Suprapubic skin (tissue), 4 donors: ENCODE measurements at places on chromosomes 6 and 20. TPM values are rescaled to one million over a fixed set of nuclear protein-coding genes. Genes with fewer than 3 reads are reported as not detected.

GRCh38 chr6:148064406-148065134 is 278.1 kb upstream of the SASH1 start:
- H3K4me1 ChIP-seq: no peaks in the 10 kb centered on the region
- H3K27ac ChIP-seq: no peak overlapping the region
- DNase-seq: no peak
- H3K36me3 ChIP-seq: no peaks in the 10 kb centered on the region

DNA sequence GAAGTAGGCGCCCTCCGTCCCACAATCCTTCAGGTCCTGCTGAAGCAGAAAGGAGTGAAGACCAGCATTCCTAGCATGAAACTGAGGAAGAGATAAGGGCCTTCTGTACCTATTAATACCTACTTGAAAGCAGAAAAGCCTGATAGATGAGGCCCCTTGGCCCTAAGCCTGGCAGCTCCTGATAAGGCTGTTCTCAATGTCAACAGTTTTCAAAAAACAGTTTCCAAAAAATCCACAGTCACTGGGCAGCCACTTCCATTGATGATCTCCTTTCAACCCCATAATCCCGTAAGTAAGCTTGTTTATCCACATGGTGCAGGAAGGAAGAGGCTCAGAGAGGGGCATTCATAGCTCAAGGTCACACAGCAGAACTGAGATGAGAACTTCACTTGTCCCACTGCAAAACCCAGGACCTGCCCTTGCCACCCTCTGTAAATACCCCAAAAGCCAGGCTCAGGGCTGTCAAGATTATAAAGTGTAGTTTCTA is 2.8 kb upstream of the E2F1 start:
- H3K27ac ChIP-seq: no peak overlapping the region
- H3K4me3 ChIP-seq: no peak overlapping the region
- H3K27me3 ChIP-seq: no peaks in the 10 kb centered on the region
- no peak for DNase-seq

DNA sequence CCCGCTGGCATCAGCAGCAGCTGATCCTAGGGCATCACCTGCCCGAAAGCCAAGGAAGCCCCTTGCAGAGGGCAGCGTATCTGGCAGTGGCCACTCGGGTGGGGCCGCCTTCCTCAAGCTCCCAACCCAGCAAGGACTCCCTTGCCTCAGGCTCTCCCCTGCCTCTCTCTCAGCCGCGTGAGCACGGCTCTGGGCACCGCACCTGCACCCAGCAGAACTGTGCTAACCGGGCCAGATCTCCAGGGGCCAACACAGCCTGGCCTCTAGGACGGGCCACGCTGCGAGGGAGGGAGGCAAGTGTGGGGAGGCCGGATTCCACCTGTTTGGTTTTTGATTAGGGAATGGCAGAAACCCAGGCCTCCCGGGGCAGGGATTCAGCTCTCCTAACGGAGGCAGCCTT is 11.8 kb upstream of the MRGBP start:
- H3K4me1 ChIP-seq: no peaks in the 10 kb centered on the region
- no peak overlapping the region for H3K4me3 ChIP-seq
- H3K36me3 ChIP-seq: no peaks in the 10 kb centered on the region
- H3K27me3 ChIP-seq: peaks cover 31% of the 10 kb centered on the region
- no peak overlapping the region for H3K27ac ChIP-seq

DNA sequence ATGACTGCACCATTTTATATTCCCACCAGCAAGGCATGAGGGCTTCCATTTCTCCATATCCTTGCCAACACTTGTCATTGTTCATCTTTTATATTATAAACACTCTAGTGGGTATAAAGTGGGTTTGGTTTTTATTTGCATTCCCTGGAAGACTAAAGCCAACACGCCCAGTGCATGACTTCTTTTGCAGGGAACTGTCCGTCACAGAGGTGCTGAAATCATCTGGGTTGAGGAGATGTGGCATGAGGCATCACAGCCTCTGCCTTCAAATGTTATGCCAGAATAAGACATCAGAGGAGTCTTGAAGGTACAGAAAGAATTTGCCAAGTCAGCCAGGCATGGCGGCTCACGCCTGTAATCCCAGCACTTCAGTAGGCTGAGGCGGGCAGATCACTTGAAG is 29.9 kb upstream of the FAM210B start:
- no peaks in the 10 kb centered on the region for H3K36me3 ChIP-seq
- no peak overlapping the region for H3K27ac ChIP-seq
- H3K27me3 ChIP-seq: peaks cover 14% of the 10 kb centered on the region
- H3K4me3 ChIP-seq: no peak overlapping the region
- DNase-seq: no peak
- H3K4me1 ChIP-seq: no peaks in the 10 kb centered on the region

The C6orf163 gene
- total RNA-seq: 1.9 TPM

GRCh38 chr6:4192173-4192572 is 56.8 kb upstream of the ECI2 start:
- no peak overlapping the region for H3K4me3 ChIP-seq
- no peaks in the 10 kb centered on the region for H3K36me3 ChIP-seq
- H3K27ac ChIP-seq: no peak overlapping the region
- DNase-seq: no peak
- H3K4me1 ChIP-seq: no peaks in the 10 kb centered on the region

GRCh38 chr6:97110626-97111025 is 172.4 kb downstream of the MMS22L start:
- no peak for DNase-seq
- no peaks in the 10 kb centered on the region for H3K36me3 ChIP-seq
- no peaks in the 10 kb centered on the region for H3K4me1 ChIP-seq

The ZNF512B gene
- total RNA-seq: 26.5 TPM

GRCh38 chr6:128918886-128919285 is 35.9 kb downstream of the LAMA2 start:
- no peaks in the 10 kb centered on the region for H3K4me1 ChIP-seq
- H3K4me3 ChIP-seq: no peak overlapping the region
- DNase-seq: no peak

GRCh38 chr20:8187740-8188139 is 55.7 kb downstream of the PLCB1 start:
- H3K27ac ChIP-seq: no peak overlapping the region
- no peak overlapping the region for H3K4me3 ChIP-seq
- DNase-seq: no peak
- H3K27me3 ChIP-seq: no peaks in the 10 kb centered on the region

DNA sequence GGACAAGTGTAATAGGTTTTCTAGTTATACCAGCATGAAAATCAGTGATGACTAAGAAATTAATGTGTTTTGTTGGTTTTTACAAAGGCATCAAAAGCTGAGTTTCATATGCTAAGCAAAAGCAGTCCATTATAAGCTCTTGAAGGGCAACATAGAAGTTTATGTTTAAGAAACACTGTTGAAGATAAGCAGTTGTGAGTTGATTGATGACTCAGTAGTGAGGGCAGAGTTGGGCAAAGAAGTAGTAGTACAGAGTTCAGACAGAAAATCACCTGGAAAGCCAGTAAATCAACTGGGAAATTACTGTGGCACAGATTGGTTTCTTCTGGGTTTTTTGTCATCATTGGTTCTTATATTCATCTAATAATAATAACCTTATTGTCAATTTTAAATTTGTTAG is 78.0 kb upstream of the SMIM8 start:
- H3K4me3 ChIP-seq: no peak overlapping the region
- peaks cover 55% of the 10 kb centered on the region for H3K36me3 ChIP-seq
- no peaks in the 10 kb centered on the region for H3K27me3 ChIP-seq
- H3K4me1 ChIP-seq: no peaks in the 10 kb centered on the region
- no peak overlapping the region for H3K27ac ChIP-seq

- H3K27ac ChIP-seq: no peak overlapping the region
- no peaks in the 10 kb centered on the region for H3K36me3 ChIP-seq
- no peak overlapping the region for H3K4me3 ChIP-seq
- no peaks in the 10 kb centered on the region for H3K4me1 ChIP-seq
Observed at GRCh38 chr6:170473801-170474200, 79.3 kb downstream of the PSMB1 start.

GRCh38 chr20:51789434-51789833 is 12.9 kb downstream of the SALL4 start:
- H3K4me1 ChIP-seq: no peaks in the 10 kb centered on the region
- H3K36me3 ChIP-seq: no peaks in the 10 kb centered on the region
- no peak for DNase-seq
- no peak overlapping the region for H3K27ac ChIP-seq
- peaks cover 4% of the 10 kb centered on the region for H3K27me3 ChIP-seq

The XKR7 gene
- not detected for total RNA-seq

DNA sequence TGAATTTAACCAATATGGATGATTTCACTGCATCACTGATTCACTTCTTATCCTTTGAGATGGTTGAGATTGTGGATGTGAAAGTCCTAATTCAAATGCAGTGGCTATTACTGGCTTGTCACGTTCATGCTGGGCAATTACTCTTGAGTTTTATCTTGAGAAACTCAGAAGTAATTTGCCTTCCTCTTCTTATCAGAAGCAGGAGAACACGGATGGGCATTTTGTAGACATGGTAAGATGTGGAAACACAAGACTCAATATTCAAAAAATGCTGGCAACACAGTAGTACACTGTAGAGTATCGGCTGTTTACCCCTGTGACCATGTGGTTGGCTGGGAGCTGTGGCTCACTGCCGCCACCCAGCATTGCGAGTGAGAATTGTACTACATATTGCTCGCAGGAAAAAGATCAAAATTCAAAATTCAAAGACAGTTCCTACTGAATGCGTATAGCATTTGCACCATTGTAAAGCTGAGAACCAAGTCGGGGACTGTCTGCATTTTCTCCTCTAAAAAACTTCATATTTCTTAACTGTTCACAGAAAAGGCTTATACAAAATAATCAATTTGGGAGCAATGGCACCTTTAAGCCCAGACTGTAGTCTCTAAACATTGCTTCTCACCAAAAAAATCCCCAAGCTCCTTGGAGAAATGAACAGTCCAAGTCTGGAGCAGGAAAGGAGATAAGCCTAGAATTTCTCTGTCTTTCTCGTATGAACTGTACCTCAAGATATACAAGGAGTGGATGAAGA is 61.9 kb upstream of the ELOVL5 start:
- no peaks in the 10 kb centered on the region for H3K36me3 ChIP-seq
- H3K4me3 ChIP-seq: no peak overlapping the region
- no peak overlapping the region for H3K27ac ChIP-seq
- H3K4me1 ChIP-seq: no peaks in the 10 kb centered on the region
- no peaks in the 10 kb centered on the region for H3K27me3 ChIP-seq

GRCh38 chr6:131602781-131603312 is 25.2 kb downstream of the MED23 start:
- H3K4me1 ChIP-seq: no peaks in the 10 kb centered on the region
- H3K36me3 ChIP-seq: peaks cover 98% of the 10 kb centered on the region
- no peak overlapping the region for H3K4me3 ChIP-seq

The MCCD1 gene
- not detected for total RNA-seq

- no peaks in the 10 kb centered on the region for H3K36me3 ChIP-seq
- DNase-seq: no peak
- no peaks in the 10 kb centered on the region for H3K27me3 ChIP-seq
Observed at GRCh38 chr6:9766240-9766915, 648.5 kb downstream of the TFAP2A start.
